Thymus (tissue), 14 donors: ENCODE measurements at places on chromosomes 16 and 17. TPM values are rescaled to one million over a fixed set of nuclear protein-coding genes. Genes with fewer than 3 reads are reported as not detected.

The ZFPM1 gene
- total RNA-seq: 1.6 TPM

The TLCD3B gene
- total RNA-seq: 0.24 TPM

The TUBD1 gene
- total RNA-seq: 10.7 TPM

The CMTM4 gene
- 2.2 TPM for total RNA-seq

DNA sequence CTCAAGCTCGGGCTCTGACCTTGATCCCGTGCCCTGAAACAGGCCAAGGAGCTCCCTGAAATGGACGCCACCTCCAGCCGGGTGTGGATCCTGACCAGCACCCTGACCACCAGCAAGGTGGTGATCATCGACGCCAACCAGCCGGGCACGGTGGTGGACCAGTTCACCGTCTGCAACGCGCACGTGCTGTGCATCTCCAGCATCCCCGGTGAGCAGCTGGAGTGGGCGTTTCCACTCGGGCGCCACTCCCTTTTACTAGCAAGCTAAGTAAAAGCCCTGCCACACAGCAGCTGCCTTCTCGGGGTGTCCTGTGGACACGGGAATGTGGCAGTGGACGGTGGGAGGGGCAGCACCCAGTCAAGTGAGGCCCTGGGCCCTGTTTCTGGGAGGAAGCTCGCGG is 6.4 kb downstream of the NME3 start:
- H3K4me3 ChIP-seq: no peak overlapping the region
- H3K36me3 ChIP-seq: peaks cover 94% of the 10 kb centered on the region
- H3K27ac ChIP-seq: no peak overlapping the region
- no peak for DNase-seq
- no peaks in the 10 kb centered on the region for H3K27me3 ChIP-seq
- no peaks in the 10 kb centered on the region for H3K4me1 ChIP-seq

The ESRP2 gene
- total RNA-seq: 10.1 TPM

The MRPL38 gene
- 30.5 TPM for total RNA-seq

The SULT1A2 gene
- total RNA-seq: 0.66 TPM

The TBC1D3H gene
- 0.05 TPM for total RNA-seq

- H3K4me1 ChIP-seq: no peaks in the 10 kb centered on the region
- H3K36me3 ChIP-seq: no peaks in the 10 kb centered on the region
- DNase-seq: no peak
- H3K27ac ChIP-seq: no peak overlapping the region
- H3K27me3 ChIP-seq: no peaks in the 10 kb centered on the region
Measured at GRCh38 chr16:51164574-51164973, 13.5 kb upstream of the SALL1 start.

DNA sequence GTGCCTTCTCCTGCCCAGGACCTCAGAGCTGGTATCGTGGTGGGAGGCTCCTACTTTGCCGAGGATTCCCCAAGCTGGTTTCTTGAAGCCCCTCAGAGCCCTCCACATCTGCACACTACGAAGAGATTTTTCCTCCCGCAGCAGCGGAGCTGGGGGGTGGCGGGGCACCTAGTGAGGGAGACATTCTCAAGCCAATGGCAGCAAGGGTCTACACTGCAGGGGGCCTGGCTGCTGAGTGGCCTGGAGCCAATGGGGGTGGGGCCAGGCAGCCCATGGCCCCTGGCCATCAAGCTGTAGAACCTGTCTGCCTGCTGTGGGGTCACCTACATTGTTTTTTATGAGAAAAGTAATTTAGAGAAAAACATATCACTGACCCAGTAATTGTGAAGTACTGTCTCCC is 5.0 kb downstream of the SLC26A11 start:
- H3K27me3 ChIP-seq: peaks cover 11% of the 10 kb centered on the region
- DNase-seq: no peak
- H3K4me1 ChIP-seq: peaks cover 2% of the 10 kb centered on the region
- no peak overlapping the region for H3K4me3 ChIP-seq
- no peaks in the 10 kb centered on the region for H3K36me3 ChIP-seq

DNA sequence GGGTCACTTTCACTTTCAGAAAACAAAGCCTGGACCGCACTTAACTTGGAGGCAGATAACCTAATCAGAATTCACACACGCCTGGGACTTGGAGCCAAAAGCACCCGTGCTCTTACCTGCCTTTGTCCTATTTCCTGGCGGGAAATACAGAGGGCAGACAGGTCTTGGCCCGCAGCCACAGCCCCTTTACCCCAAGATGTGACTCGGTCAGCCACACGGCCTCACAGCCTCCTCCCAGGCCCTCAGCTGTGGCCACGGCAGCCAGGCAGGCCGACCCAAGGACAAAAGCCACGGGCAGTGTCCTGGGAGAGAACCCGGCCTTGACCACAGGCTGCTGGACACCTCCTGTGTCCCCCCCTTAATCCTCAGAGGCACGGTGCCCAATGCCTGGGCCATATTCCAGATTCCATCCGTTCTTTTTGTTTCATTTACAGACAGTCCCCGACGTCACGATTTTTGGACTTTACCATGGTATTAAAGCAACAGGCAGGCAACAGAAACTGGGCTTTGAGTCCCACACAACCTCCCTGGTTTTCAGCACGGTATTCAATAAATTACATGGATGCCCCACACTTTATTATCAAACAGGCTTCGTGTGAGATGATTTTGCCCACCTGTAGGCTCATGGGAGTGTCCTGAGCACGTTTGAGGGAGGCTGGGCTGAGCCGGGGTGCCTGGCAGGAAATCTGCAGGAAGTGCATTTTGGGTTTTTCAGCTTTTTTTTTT is 30.1 kb upstream of the GAA start:
- H3K4me1 ChIP-seq: no peaks in the 10 kb centered on the region
- H3K27me3 ChIP-seq: no peaks in the 10 kb centered on the region
- H3K4me3 ChIP-seq: no peak overlapping the region

GRCh38 chr17:80790981-80791742 is 200.5 kb upstream of the CHMP6 start:
- no peaks in the 10 kb centered on the region for H3K27me3 ChIP-seq
- no peak overlapping the region for H3K4me3 ChIP-seq
- H3K4me1 ChIP-seq: peaks cover 30% of the 10 kb centered on the region
- peak overlapping the region; percentile 93 for H3K27ac ChIP-seq
- peak; percentile 46 for DNase-seq

The GPR142 gene
- total RNA-seq: 0.09 TPM

The CDK3 gene
- 3.2 TPM for total RNA-seq

DNA sequence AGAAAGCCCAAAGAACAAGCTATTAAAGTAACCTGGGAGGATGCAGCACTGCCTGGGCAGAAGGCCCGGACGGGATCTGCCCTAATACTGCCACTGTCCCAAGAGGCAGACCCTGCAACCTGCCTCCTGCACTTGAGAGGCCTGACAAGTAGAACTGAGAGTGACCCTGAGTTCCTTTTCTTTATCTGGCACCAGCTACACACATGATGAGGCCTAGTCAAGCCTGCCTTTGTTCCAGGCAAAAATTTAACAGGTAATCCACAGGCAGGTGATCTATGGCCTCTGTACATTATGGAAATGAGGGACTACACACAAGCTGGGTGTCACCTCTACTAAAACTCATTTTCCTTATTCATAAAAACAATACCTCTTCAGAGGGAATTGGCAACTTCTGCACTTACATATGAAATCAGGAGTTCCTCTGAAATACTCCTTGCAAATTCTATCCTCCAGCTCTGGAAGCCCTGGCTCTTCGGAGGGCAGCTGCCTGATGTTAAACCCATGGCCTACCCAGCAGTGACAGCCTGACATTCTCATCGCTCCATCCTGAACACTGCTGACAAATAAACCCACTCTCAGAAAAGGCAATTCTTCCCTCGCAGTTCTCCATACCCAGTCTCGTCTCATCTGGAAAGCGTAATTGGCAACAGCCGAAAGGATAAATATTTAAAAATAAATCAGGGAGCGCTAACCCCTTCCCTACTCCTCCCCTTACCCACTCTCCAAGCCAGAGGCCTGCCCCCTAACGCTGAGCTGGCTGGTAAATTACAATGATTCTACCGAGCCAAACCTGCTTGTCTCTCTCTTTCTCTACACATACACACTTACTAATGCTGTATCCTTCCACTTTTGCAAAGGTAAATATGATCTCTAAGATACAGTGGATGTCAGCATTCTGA is 2.5 kb upstream of the ZFHX3 start:
- H3K36me3 ChIP-seq: no peaks in the 10 kb centered on the region
- no peak overlapping the region for H3K27ac ChIP-seq
- H3K27me3 ChIP-seq: peaks cover 48% of the 10 kb centered on the region

The KRTAP1-1 gene
- not detected for total RNA-seq

The GPR179 gene
- total RNA-seq: 0.05 TPM

The ARHGDIG gene
- total RNA-seq: 0.09 TPM

The SRRM2 gene
- total RNA-seq: 42.4 TPM

- H3K4me3 ChIP-seq: no peak overlapping the region
- no peak overlapping the region for H3K27ac ChIP-seq
- H3K27me3 ChIP-seq: no peaks in the 10 kb centered on the region
- H3K36me3 ChIP-seq: peaks cover 16% of the 10 kb centered on the region
Measured at GRCh38 chr17:67628580-67629013, 89.1 kb upstream of the NOL11 start.

DNA sequence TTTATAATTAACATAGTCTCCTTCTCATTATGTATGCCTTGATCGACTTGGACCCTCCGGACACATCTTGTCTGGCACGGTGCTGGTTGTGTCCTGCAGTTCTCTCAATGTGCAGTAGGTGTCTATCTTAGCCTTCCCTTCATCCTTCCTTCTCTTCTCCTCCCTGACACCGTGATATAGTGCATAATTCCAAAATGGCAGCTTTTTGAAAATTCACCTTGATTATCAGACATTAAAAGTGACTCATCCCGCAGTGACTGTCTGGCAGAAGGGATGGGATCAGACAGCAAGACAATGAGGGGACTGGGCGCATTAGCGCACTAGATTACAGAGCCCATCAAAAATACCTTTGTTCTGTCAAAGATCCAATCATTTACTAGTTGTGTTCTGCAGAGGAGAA is 70.0 kb upstream of the PMFBP1 start:
- no peak overlapping the region for H3K27ac ChIP-seq
- H3K27me3 ChIP-seq: no peaks in the 10 kb centered on the region
- H3K4me3 ChIP-seq: no peak overlapping the region
- peak; percentile 3 for DNase-seq
- H3K4me1 ChIP-seq: no peaks in the 10 kb centered on the region

The HP gene
- 5.3 TPM for total RNA-seq

The PRSS8 gene
- 12.8 TPM for total RNA-seq

DNA sequence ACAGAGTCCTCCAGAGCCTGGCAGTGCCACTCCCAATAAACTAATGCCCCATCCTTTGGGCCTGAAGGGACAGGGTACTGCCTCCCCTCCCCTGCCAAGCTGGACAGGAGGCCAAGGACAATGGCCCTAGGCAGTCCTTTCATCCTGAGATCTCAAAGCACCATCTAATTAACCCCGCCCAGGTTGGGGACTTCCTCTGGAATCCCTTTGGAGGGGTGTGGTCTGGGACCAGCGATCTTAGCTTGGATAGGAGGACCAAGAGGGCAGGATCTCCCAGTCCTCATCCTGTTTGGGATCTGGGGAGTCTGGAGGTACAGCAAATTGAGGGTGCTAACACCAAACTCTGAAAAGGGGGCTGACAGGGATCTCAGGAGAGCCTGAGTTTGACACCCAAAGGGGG is 18.2 kb upstream of the SP6 start:
- H3K27me3 ChIP-seq: peaks cover 29% of the 10 kb centered on the region
- H3K4me3 ChIP-seq: no peak overlapping the region
- DNase-seq: no peak

- H3K36me3 ChIP-seq: no peaks in the 10 kb centered on the region
- H3K4me3 ChIP-seq: no peak overlapping the region
- H3K4me1 ChIP-seq: no peaks in the 10 kb centered on the region
- DNase-seq: no peak
- no peaks in the 10 kb centered on the region for H3K27me3 ChIP-seq
Measured at GRCh38 chr16:14449334-14449733, 180.7 kb downstream of the PARN start.
